ENCODE measurements at places on chromosomes 7 and 10.

- no peak for DNase-seq
These were observed 22.8 kb upstream of the PHYH start for GRCh38 chr10:13322615-13323148.

DNA sequence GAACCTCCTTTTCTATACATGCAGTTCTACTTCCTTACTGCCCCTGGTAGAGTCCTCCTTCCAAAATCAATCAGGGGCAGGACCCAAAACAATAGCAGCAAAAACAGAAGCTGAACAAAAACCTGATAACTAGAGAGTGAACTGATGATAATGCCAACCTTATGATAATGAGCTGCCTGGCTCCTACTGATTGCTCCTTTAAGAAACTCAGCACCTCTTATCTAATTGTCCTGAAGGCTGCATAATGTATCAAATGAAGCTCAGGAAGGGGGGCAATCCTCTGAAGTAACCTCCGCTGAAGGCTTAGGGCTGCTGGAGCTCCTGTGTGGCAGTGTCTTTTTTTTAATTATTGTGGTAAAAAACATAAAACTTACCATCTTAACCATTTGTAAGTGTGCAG lies 257.0 kb downstream of the PHTF2 start:
- no peak for DNase-seq

DNA sequence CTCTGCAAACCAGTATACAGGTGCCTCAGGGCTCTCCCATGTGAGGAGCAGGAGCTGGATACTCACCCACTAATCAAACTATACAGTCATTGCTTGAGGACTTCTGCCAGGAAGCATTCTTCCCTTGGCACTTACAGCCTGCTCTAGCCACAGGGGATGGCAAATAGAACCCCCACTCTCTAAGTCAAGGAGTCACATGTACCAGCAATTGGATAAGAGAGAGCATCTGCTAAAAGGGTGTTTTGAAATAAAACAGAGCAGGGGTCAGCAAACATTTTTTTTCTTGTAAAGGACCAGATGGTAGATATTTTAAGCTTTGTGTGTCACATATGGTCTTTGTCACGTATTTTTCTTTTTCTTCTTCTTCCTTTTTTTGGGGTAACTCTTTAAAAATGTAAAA lies 865.2 kb upstream of the GHITM start:
- DNase-seq, result no peak

DNA sequence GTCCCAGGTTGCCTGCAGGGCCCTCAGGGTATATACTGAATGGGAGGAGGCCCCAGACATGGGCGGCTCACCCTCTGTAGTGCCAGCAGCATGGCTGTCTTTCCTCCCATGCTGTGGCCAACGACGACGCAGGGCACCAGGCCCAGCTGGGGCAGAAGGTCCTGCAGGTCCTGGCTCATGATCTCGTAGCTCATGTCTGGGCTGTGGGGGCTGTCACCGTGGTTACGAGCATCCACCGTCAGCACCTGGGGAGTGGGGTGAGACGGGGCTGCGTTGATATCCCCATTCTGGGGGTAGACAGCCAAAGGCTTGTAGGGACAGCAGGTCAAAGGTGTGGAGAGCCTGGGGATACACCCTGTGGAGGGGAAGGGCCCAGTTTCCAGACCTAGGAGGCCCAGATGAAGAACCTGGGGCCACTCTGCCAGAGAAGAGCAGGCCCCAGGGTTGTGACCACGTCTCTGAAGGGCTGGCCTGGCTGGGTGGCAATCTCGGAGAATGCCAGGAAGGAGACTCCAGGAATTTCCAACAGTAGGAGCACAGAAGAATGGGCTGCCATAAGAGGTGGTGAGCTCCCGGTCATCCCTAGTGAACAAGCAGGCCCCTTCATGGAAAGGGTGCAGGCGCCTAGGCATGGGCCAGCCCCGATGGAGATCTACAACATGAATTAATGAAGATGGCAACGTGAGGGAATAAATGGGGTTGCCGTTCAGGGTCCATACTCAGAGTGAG lies 947 bp downstream of the ABHD11 start:
- no peak for DNase-seq

GRCh38 chr7:144763291-144763690 lies 72.6 kb downstream of the TPK1 start:
- DNase-seq, result no peak

GRCh38 chr10:1745780-1746456 lies 8.6 kb upstream of the ADARB2 start:
- DNase-seq, result no peak

DNA sequence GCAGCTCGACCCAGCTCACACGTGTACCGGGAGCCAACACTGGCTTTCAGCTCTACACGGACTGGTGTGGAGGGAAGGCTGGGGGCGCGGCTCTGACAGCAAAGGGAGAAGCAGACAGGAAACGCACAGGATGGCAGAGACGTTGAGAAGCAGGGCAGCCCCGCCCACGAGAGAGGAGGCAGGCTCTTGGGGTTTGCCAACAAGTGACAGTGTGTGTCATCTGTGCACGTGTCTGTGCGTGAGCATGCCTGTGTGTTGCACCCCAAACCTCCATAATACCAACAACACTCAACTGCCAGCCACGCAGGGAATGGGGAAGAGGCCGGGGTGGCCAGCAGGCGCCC lies 64.4 kb upstream of the PDGFA start:
- no peak for DNase-seq

DNA sequence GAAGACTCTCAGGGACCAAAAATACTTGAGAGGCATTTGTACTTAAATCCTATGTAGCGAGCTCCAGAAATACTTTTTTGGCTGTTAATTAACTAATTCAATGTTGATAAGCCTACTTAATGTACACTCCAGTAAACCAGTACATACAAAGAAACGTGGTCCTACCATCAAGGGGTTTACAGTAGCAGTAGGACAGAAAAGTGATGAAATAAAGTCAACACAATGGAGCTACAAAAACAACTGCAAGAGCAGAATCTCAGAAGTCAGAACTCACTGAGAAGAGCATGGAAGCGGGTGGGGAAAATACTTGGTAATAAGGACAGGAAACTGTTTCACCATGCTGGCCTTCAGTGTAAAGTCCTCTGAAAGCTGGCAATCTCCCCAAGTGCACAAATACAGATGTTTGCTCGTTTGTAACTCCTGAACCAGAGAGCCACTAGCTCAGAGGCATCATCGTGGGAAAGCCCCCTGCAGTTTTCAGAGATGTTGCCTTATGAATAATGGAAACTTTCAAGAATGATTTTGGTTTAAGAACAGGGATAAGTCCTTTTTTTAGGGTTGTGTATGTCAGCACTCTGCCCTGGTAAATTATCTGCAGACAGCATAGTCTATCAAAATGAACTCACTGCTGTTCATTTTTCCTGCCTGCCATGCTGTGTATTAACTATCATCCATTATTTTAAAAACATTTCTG lies 233.2 kb downstream of the SORCS1 start:
- no peak for DNase-seq

DNA sequence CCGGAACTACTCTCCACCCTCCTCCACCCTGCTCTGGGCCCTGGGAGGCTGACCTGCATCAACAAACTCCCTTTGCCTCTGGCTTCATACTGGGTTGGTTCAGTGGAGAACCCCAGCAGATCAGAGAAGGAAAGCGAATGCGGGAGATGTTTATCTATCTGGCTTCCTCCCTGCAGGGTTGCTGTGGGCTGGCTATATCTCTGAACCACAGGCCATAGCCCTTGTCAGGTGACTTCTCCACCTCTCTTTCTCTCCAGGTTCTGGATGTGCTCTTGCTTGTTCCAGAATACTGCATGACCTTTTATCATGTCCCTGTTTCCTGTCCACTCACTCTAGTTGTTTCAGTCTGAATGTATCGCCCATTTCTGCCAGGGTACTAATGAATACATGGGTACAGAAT lies 51.7 kb upstream of the IFRD1 start:
- DNase-seq, result no peak

DNA sequence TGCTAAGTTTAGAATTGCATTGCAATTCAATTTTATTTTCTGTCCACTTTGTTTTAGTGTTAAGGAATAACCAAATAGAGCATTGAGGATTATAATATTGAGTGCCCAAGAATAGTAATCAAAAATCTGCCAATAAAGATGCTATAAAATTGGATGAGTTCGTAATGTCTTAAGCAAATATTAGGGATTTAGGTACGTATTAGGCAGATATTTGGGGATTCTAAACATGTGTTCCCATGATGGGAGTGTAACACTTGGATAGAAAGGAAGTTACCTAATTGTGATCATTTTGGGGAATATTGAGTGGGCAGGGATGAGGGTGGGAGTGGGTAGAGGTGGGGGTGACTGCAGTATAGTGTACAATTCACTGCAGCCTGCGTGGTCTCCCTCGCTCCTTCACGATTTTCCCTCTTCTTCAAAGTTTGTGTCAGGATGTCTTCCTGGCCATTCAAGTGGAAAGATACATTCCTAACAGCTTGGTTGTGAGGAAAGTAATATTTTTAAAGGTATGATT lies 1.3 kb upstream of the PRKG1 start:
- no peak for DNase-seq

DNA sequence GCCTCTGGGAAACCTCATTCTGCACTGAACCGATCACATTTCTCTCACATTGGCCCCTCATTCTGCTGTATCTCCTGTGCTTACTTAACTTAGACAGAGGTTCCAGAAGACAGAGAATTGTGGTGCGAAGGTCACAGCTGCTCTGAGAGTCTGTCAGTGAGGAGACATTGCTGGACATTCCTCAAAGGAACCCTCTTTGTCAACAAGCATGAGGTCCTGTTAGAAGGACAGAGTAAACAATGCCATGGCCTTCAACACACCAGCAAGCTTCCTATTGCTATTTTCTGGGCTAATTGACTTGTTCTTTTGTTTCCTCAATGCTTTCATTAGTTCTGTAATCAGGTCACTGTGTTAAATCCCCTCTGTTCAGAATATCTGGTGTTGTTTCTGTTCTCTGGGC lies 109.3 kb upstream of the FZD8 start:
- no peak for DNase-seq

GRCh38 chr7:115052706-115053105 lies 130.8 kb downstream of the MDFIC start:
- DNase-seq, result no peak

GRCh38 chr10:44398747-44399658 lies 14.1 kb upstream of the CXCL12 start:
- DNase-seq, result no peak

DNA sequence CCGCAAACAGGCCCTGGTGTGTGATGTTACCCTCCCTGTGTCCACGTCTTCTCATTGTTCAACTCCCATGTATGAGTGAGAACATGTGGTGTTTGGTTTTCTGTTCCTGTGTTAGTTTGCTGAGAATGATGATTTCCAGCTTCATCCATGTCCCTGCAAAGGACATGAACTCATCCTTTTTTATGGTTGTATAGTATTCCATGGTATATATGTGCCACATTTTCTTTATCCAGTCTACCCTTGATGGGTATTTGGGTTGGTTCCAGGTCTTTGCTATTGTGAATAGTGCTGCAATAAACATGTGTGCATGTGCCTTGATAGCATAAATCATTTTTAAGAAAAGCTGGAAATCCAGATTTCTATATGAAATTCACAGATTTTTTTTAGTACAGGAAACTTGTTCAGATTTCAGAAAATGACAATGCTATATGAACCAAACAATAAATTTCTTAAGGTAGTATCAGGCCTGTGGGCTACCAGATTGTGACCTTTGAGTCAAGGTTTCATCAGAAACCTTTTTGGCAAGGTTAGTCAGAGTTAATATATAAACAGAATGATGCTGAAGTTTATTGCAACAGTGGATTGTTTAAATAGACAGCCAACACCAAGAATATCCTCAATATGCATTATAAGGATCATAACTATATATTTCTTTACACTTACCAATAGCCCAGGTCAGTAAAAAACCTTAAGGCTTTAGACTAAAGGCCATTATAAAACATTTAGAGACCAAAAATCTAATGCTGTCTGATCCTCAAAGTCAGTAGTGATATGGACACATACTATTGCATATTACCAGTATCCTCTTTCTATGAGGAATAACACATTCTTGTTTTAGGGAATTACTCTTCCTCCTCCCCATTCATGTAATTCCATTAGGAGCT lies 68.7 kb upstream of the PAPSS2 start:
- DNase-seq, result no peak

DNA sequence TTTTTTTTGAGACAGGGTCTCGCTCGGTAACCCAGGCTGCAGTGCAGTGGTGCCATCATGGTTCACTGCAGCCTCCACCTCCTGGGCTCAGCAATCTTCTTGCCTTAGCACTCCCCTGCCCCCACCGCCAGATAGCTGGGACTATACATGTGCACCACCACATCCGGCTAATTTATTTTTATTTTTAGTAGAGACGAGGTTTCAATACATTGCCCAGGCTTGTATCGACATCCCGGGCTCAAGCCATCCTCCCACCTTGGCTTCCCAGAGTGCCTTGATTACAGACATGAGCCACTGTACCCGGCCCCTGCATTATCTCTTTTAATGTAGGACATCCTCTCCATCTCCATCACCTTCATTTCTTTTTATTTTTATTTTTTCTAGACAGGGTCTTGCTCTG lies 213.3 kb downstream of the CUX1 start:
- DNase-seq, result no peak

DNA sequence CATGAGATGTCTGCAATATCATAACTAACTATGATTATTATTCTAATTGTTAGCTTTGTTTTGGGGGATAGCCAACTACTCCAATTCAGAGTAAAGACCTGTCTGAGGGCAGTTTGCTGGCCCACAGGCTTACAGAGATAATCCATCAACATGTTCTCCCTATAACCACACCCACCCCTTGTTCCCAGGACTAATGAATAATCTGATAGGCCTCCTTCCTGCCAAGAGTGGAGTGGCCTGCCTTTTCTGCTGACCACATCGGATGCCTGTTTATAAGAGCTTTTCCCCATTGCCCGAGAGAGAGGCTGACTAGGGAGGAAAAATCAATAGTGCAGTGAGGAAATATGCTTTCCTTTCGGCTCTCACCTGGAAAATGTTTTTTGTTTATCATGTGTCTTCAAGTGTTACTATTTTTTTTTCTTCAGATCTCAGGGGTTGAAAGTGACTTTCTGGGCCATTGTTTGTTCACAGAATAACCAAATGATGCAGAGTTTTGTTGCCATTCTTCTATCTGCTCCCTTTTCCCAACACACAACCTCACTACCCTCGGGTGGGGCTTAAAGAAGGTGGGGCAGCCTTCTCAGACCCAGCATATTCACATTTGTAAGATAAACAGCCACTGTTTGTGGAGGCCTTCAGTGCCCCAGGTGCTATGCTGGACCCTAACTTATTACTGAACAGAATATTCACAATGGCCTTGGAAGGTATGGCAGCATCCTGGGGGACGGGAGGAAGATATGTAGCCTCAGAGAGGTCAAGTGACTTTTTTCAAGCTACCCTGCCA lies 38.4 kb downstream of the PLPP4 start:
- DNase-seq, result peak; percentile 92

DNA sequence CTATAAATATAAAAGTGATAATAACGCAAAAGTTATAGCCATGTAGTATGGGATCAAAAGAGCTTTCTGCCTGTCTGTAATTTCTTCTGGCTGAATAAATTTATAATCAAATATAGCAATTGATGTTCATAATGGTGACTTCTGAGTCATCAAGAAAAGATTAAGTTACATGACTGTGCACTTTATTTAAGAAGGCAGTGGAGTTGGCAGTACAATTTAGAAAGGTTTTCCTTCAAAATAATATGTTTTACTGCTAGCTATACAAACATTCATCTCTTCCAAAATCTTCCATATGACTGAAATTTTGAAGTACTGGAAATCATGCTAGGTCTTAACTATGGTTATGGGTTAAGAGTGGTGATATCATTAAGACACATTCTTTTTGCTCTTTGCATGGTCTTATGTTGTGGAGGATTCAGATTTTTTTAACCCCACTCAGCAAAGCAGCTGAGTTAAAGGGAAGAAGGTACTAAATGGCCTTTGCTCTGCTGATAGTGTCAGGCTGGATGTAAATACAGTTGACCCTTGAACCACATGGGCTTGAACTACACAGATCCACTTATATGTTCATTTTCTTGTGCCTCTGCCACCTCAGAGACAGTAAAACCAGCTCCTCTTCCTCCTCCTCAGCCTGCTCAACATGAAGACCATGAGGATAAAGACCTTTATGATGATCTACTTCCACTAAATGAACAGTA lies 323.6 kb downstream of the BBS9 start:
- no peak for DNase-seq
